NCI-H1436 treated with DMSO at 0.1 percent for 48 hours (cell line): ENCODE measurements at places on chromosomes 7 and 10.

GRCh38 chr10:131063311-131063710, 248.2 kb downstream of the TCERG1L start:
- DNase-seq, result no peak

DNA sequence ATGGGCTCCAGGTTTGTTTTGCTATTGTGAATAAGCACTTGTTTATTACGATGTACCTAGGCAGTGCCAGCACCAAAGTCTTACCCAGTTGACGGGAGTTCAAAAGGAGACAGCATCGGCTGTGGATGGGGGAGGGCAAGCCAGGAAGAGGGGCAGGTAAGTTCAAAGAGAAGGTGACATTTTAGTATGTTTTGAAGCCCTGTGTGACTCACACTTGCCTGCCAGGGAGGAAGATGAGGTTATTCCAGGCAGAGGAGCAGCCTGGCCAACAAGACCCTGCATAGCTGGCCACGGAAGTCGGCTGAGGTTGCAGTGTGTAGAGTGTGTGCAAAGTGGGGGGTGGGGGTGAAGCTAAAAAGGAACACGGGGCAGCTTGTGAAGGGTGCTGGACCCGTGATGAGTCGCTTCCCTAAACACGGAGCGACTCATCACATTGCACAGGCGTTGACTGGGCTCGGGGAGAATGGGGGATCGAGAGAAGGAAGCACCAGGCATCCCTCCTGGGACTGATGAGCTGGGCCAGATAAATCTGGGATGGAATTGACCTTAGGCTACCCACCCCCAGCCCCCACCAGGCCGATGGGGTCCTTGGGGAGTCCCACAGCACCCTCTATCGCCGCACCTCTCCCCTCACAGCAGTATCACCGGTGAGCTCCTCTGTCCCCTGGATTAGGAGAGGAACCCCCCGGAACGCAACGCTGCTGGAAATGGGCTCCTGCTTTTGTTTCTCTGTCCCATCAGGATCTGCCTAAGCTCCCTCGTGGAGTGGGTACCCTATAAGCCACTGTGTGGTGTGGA, 97.9 kb upstream of the IKZF1 start:
- no peak for DNase-seq

- DNase-seq, result no peak
Observed at GRCh38 chr7:11319491-11320274, 346.0 kb downstream of the PHF14 start.

- no peak for DNase-seq
Observed at GRCh38 chr7:32163141-32163806, 93.1 kb upstream of the PDE1C start.

GRCh38 chr10:17029581-17030271, 99.9 kb downstream of the CUBN start:
- DNase-seq, result no peak

DNA sequence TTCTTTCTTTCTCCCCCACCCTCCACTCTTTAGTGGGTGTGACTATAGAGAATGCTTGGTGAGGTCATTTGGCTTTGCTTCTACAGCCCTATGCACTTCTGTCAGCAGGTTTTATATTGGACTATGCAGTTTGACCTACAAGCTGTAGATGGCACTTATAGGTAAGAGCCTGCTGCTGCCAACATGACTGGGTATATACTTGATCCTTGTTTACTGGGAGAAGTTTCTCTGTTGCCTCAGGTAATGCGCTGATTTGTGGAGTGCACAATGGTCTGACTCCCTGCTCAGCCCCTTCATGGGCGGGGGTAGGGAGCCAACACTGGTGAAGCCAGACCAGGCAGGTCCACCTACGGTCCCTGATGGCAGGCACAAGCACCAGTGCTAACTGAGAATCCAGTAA, 33.7 kb upstream of the C7orf33 start:
- DNase-seq, result no peak

- no peak for DNase-seq
Observed at GRCh38 chr10:35632027-35632426, 10.1 kb downstream of the FZD8 start.

- no peak for DNase-seq
Observed at GRCh38 chr7:117085769-117086463, 132.6 kb downstream of the ST7 start.

DNA sequence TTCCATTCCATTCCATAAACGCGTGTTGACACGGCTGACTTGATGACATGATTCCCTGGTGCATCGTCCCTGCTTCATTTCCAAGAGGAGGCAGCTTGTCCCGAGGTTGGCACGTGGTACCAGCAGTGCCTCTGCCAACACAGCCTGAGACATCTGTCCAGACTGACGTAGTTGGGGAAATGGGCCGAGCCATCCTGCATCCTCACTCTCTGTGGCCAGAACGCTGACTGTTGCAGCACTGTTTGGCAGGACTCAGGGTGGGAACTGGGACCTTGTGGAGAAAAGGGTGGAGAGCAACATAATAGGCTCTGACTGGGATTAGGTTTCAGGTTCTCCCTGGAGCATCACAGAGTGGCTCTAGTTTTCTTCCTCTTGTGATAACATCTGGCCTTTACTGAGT, 118.6 kb upstream of the BTBD16 start:
- DNase-seq, result no peak

DNA sequence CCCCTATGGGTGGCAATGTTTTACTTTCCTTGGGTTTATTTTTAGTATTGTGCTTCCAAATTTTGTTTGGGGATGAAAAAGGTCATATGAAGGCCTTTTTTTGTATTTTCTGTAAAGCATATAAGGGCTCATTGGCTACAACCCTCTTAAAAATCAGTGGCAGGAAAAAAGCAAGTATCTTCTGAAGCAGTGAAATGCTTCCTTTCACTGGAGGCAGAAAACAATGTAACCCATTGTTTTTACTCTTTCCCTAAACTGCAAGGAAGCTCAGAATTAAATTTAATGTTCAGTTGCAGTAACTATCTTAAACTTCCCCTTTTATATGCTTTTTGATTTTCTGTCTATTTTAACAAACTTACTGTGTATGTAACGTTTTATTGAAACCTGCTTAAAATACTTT, 148.7 kb upstream of the LYZL1 start:
- no peak for DNase-seq

- no peak for DNase-seq
Observed at GRCh38 chr7:23184709-23185359, 3.0 kb downstream of the NUP42 start.

DNA sequence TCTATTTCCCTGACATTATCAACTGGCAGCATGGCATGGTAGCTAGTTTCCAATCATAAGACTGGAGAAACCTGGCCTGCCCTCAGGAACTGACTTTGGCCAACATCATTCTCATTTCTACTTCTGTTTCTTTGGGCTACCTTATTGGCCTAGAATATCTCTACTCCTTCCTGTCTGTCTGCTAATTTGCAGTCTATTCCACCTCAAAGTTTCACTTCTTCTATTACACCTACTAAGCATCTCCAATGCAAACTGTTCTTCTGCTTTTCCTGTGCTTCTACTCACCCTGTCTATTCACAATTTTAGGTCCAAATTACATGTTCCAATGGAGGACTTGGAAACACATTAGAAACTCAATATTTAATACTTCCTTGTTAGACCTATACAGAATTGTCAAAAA, 65.6 kb downstream of the ZNF503 start:
- DNase-seq, result no peak

GRCh38 chr10:43912469-43912868, 263.8 kb upstream of the ZNF32 start:
- DNase-seq, result no peak

DNA sequence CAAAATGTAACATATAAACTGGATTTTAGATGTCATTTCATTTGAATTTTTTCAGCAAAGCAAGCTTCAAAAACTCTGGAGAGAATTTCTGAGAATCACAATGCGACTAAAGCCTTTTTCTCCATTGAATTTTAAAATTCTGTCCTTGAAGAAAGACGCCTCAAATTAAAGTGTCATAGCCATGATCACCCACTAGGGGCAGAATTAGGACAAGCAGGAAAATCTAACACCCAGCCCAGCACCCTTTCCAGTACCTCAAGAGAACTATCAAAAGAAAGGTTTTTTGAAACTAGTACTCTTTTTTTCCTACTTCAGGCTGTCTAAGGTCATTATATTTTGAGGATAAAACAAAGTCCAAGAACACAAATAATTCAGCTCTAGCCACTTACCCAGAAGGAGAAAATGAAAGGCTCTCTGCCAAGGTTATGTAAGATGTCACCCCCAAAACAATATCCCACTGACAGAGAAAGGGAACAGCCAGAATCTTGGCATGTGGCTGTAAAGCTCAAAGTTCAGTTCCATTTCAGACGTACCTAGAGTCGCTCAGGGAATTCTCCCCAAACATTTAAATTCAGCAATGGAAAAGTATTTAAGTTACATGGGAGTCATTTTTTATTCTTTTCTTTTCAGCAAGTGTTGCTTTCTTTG, 299.4 kb downstream of the SNX13 start:
- no peak for DNase-seq

- DNase-seq, result no peak
Observed at GRCh38 chr10:43903451-43903850, 254.8 kb upstream of the ZNF32 start.

GRCh38 chr10:31683682-31684081, 244.9 kb downstream of the ARHGAP12 start:
- no peak for DNase-seq

DNA sequence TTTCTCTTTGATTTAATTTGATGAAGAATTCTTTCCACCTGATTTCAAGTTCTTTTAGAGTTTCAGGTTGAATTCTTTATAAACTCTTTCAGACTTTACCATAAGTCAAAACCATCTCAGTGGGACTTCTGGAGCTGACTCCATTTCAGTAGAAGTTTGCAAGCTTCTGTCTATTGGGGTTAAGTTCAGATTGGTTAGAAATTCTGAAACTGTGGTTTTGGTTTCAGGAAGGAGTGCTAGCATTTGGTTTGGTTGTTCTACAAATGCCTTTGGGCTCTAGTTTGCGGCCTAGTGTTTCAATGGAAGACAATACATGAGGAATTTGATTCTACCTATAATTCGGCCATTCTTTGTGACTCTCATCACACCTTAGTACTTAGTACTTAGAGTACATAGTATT, 176.8 kb upstream of the RHOBTB1 start:
- DNase-seq, result no peak

DNA sequence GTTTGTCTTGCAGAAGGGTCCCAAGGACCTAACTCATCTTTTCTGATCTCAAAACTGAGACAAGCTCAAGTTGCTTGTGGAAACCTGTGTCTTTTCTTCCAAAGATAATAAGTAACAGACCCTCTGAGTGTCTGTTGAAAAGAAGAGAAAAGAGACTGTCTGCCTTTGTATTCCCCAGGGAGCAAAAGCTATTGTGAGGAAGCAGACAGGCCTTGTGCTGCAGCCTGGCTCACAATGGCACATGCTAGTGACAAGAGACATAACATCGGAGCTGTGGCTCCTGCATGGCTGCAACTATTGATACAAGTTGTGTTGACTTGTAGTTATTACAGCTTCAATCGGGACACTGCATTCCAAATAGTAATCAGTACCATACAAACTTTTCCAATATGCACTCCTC, 202.9 kb downstream of the DKK1 start:
- no peak for DNase-seq

- no peak for DNase-seq
Observed at GRCh38 chr7:91050677-91051076, 213.6 kb upstream of the FZD1 start.

DNA sequence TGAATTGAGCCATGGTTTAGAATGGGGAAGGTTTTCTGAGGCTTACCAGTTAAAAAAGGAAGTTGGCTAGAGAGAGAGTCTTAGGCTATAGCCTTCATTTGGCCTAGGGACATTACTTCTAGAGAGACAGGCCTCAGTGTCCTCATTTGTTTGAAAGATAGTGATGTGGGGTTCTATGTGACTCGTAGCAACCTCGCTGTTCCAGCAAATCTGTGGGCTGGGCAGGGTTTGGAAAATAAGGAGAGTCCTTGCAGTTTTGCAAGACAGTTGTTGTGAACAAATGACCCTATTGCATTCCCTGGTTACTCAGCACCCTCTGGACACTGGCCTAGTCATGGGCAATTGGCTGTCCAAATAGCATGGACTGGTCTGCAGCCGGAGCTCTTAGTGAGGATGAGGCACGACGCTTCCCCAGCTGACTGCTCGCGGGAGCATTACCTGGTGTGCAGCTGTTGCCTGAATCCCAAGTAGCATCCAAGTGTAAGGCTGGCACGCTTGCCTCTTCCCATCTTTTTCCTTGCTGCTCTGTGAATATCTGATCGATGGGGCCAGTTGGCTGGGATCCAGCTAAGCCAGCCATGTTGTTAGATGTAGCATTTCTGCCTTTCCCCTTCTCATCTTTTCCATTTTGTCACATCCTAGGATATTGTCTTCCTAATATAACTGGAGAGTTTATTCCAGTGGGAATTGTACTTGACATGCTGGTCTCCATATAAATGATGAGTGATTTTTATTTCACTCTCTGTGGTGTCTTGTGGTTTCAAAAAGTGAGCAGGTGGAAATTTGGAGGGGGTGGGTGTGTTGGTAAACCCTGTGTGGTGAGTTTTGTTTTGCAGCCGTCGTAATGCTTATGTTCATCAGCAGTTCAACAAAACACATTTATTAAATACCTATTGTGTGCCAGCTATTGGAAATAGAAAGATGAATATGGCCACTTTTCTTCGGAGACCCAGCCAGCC, 99.8 kb downstream of the SND1 start:
- DNase-seq, result no peak

- DNase-seq, result no peak
Observed at GRCh38 chr10:44697116-44697515, 214.0 kb upstream of the TMEM72 start.

DNA sequence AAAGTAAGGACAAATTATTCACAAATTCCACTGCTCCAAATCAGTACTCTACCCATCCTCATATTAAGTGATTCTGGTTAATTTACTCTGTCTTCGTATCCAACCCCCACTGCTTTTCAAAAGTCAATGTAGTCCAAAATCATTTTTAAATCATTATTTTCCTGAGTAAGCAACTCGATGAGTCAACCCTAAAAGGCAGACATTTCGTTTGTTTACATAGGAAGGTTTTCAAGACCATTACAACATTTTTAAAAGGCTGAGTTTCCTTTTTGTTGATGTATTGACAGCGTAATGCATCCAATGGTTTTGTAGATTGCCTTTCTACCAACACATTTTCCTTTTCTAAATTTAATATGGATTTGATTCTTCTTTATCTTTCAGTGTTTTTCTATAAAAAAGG, 523.0 kb upstream of the ANKRD30A start:
- no peak for DNase-seq

GRCh38 chr10:130638991-130639390, 502.8 kb downstream of the GLRX3 start:
- DNase-seq, result no peak

GRCh38 chr7:148773334-148773733, 74.6 kb downstream of the CUL1 start:
- no peak for DNase-seq

- no peak for DNase-seq
Observed at GRCh38 chr10:87546971-87547413, 42.3 kb downstream of the MINPP1 start.

- DNase-seq, result no peak
Observed at GRCh38 chr10:43238462-43238861, 28.4 kb downstream of the RASGEF1A start.
